Myocyte (in vitro differentiated cells): ENCODE measurements at places on chromosomes 6 and 20. TPM values are rescaled to one million over a fixed set of nuclear protein-coding genes. Genes with fewer than 3 reads are reported as not detected.

- no peak for DNase-seq
These were observed 587.2 kb downstream of the PRKN start for GRCh38 chr6:162140251-162140852.

- no peak for DNase-seq
These were observed 5.8 kb upstream of the HMGCLL1 start for GRCh38 chr6:55584654-55585354.

DNA sequence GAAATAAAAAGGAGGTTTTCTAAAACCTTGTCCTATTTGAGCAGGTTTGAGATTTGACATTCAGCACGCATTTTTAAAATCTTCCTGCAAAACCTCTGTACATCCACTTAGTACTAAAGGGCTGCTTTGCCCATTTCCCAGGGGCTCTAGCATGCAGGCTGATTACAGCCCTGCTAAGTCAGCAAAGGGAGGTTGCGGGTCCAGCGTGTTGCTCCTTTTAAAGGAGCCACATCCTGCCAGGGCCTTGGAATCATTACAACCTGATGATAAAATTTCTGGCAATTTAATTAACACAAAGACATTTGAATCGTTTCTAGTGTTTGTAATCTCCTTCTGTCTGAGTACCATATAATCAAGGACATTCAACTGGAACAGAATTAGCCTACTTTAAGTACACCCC, 455.1 kb upstream of the CITED2 start:
- DNase-seq, result no peak

DNA sequence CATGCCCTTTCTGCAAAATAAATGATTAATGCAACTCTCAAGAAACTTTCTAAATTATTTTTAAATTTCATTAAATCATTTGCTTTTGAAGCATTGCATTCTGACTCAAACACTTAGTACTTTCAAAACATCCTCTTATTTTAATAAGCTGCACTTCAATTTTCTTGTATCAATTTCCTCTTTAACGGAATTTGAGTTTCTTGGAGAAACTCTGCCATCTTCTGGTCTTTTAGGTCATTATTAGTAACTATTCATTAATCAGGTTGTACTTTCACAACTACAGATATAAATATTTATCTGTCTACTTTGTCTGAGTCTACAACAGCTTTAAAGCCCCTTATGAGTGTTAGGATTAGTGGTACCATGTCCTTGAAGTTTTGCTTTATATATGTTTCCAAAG, 30.2 kb downstream of the TMX4 start:
- DNase-seq, result no peak

DNA sequence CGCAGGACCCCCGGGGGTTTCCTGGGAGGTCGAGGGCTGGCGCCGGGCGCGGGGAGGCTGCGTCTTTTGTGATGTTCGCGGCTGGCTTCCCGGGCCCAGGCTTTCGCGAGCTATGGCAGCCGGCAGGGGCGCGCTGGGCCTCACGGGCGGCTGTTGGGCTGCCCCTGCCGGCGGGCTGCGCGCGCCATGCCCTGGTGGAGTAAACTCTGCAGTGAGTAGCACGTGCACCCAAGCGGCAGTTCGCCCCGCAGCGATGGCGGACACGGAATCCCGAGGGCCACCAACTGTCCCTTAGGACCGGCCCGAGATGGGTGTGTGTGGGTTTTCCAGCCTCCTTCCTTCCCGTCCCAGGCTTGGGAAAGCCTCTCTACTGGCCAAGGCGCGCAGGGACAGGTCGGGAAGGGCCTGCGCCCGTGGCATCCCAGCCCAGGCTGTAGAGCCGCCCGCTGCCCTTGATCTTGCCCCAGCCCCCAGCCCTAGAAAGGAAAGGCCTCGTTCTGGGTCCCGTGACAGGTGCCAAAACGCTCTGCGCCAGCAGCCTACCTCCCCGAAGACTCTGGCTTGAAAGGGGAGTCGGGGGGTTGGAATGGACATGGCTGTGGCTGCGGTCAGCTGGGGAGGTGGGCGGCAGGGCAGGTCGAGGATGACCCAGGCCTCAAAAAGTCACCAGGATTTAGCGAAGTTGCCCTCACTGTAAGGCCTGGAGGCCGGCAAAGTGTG, 49.7 kb downstream of the ZBTB2 start:
- DNase-seq, result no peak

DNA sequence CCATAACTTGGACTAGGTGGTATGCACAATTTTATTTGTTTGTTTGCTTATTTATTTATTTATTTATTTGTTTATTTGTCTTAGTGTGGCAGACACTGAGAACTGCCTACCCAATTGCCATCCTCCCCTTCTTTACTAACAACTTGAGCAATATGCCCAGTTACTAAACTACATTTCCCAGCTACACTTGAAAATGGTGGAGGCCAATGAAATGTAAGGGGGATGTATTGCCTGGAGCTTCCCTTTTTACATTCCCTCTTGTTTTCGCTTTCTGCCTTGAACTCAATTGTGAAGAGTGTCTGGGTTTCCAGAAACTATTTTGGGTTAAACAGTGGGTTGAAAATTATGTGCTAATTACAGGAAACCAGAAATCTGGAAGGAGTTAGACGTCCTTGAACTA, 152.7 kb upstream of the FKBP1C start:
- no peak for DNase-seq

DNA sequence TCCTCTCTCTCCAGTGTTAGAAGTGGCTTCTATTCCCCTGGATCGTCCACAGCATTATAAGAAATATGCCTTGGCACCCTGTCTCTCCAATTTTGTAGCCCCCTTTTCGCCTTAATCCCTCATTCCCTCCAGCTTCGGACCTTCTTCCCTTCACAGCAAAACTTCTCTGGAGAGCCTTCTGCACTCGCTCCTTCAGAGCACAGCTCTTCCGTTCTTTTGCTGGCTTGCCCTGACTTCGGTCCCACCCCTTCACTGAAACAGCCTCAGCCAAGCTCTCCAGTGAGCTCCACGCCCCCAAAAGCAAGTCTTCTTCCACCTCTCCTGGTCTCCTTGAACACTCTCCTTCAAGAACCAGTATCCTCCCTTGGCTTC, 134.7 kb upstream of the RNF24 start:
- peak; percentile 6 for DNase-seq

DNA sequence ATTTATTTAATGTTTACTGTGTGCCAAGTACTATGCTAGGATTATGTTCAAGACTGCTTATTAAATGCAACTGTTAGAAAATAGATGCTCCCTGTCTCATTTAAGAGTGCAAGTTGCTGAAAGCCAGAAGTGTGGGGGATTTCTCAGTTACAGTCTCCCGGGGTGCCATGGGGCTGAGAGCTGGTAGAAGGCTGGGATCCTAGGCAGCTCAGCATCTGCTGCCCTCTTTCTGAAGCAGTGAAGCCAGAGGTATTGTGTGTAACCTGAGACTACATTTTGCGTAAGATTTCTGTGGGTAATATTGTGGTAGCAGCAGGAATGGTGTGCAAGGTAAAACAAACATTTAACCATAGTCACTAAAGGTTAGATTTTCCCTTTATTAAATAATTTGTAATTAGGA, 120.6 kb downstream of the AKAP7 start:
- DNase-seq, result no peak

- DNase-seq, result no peak
These were observed 242.1 kb downstream of the DLL1 start for GRCh38 chr6:170048615-170049256.

- DNase-seq, result no peak
These were observed 165.1 kb downstream of the ARID1B start for GRCh38 chr6:156942266-156942665.

DNA sequence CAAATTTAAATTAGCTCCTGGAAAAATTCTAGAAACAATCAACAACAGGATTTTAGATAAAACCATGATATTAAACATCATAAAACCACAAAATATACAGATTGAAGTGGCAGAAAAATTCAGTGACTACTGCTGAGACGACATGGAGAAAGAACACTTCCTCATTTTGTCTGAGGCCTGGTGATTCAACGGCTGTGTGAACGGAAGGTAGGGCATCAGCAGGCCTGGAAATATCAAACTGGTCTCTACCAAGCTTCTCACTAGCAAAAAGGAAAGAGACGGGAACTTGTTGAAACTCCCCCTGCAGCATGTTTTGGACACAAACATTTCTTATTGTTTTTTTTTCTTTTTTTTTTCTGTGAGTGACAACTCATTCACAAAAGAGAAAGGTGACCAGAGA, 58.0 kb upstream of the AHI1 start:
- DNase-seq, result no peak

- DNase-seq, result no peak
These were observed at the start of gene BTNL2 for GRCh38 chr6:32406857-32407256. BTNL2 (minus strand) TSS chr6:32407181; CDS start chr6:32407123, 58 bp downstream.

- DNase-seq, result no peak
These were observed 4.5 kb downstream of the TMEM63B start for GRCh38 chr6:44131892-44132291.

DNA sequence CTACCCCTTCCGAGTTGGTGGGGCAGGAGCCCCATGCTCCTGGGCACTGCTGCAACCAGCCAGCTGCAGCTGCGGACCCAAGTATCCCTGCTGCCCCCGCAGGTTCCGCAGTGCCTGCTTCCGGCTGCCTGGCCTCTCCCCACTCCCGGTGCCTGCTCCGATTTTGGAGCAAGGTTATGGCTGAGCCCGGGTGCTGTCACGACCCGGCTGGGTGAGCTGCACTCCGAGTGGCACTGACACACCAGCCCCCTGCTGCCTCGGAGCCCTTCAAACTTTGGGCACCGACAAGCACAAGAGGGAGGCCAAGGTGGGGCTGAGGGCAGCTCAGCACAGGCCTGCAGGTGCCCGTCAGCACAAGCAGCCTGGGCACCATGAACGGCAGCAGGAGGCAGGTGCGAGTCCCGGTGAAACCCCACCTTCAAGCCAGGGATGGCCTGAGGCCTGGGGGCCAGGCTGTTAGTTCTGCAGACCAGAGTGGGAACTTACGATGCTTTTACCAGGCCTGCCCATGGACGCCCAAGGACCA, 25.9 kb upstream of the HACE1 start:
- no peak for DNase-seq

DNA sequence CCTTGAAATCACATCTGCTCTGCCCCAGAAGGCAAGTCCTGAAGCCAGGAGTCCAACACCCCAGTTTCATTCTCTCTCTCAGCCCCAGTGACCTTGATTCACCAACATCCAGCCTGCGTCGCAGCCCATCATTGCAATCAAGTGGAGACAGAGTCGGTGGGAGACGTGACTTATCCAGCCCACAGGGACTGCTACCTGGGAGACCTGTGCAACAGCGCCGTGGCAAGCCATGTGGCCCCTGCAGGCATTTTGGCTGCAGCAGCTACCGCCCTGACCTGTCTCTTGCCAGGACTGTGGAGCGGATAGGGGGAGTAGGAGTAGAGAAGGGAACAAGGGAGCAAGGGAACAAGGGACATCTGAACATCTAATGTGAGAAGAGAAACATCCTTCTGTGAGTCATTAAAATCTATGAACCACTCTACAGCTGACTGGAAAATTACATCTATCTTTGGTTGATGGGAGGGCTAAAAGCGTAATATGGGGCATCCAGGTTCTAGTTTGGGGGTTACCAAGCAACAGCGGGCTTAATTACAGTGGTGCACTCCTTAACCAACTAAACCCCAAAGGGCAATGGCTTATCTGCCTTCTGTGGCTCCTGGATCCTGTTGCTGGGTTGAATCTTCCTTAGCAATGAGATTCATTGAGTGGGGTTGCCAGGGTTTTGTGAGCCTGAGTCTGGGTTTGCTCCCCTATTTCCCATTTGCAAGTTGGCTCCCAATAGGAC, 2.5 kb downstream of the LY6G6D start:
- DNase-seq, result no peak

- peak; percentile 85 for DNase-seq
These were observed 1.4 kb upstream of the LEMD2 start for GRCh38 chr6:33790379-33790778.

DNA sequence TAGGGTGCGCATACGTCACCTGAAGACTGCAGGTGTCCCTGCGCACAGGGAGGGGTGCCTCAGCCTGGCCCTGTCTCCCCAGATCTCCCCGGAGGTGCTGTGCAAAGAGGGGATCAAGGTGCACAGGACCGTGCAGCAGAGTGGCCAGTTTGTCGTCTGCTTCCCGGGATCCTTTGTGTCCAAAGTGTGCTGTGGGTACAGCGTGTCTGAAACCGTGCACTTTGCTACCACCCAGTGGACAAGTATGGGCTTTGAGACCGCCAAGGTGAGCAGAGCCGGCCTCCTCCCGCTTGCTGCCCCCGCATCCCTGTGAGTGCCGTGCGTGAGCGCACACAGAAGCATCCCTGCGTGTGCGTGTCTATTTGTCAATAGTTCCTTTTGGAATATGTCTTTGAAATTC, 150.7 kb downstream of the DTNBP1 start:
- no peak for DNase-seq

GRCh38 chr6:37308069-37308815, 45.5 kb upstream of the RNF8 start:
- DNase-seq, result no peak

DNA sequence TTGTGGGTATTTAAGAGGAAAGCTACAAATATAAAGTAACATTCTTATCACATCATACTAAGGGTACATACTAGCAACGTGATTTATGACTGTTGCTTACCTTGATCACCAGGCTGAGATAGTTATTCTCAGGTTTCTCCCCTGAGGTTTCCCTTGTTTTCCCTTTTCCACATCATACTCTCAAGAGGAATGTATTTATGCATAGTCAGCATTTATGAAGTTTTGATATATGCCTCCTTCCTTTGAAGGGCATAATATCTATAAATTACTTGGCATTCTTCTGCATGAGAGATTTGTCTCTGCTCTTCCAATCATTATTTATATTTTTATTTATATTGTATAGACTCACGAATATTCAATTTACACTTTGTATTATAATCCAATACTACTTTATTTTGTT, 726.7 kb upstream of the ADGRB3 start:
- no peak for DNase-seq

- DNase-seq, result peak; percentile 93
These were observed 437.2 kb downstream of the BCKDHB start for GRCh38 chr6:80543598-80544222.

GRCh38 chr20:49575551-49576060, 7.7 kb upstream of the PTGIS start:
- peak; percentile 73 for DNase-seq

DNA sequence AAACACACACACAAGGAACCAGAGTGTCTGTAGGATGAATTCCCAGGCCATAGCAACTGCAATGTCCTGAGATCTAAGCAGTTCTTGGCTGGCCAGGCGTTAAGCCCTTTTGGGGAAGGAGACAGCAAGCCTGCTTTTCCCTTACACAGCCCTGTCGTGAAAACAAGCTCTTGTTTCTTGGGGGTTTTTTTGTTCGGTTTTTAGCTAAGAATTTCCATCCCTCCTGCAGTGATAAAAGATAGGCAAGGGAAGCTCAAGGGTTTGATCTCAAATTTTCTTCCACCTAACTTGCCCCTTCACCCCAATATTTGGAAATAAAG, 1.5 kb downstream of the TNFRSF21 start:
- no peak for DNase-seq

The HSPA1L gene
- 2.6 and 3.6 TPM in 2 replicates for total RNA-seq

The SYNCRIP gene
- 76.5 and 91.3 TPM in 2 replicates for total RNA-seq

The COL21A1 gene
- total RNA-seq, result 3.3 and 35.3 TPM in 2 replicates

The PDE7B gene
- 0.52 and 1.0 TPM in 2 replicates for total RNA-seq

The C6orf58 gene
- 0.62 TPM in 1 of 2 replicates, not detected in the other for total RNA-seq

The RNF182 gene
- total RNA-seq, result 8.1 and 8.8 TPM in 2 replicates

The FAM184A gene
- 0.99 and 1.5 TPM in 2 replicates for total RNA-seq

The PLA2G7 gene
- total RNA-seq, result not detected in 2 replicates

The FABP7 gene
- not detected in 2 replicates for total RNA-seq
